Fibroblast of skin of scalp (primary cell): ENCODE measurements at places on chromosomes 2 and 18.

DNA sequence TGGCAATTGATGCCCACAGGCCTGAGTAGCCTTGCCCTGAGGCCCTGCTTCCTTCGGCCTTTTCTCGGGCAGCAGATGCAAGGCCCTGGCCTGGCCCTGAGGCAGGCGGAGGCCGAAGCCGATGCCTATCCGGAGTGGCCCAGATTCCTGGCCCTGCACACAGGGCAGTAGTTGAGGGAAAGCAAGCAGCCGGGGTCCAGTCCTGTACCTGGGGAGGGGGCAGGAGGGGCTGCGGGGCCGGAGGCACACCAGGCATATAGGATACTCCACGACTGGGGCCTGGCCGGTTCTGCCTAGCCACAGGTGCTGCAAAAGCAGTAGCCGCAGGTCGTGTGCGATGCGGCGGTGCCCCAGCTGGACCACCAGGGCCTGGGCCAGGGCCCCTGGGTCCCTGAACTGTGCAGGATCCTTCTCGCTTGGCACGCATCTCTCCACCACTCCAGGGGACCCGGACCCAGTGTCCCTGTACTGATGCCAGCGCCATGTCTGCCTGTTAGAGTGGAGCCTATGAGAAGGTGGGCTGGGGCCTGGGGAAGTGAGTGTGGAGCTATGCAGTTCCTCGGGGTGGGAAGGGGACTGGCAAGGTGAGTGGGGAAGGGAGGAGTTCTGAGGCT, 1.8 kb downstream of the PRR30 start:
- no peak for DNase-seq

DNA sequence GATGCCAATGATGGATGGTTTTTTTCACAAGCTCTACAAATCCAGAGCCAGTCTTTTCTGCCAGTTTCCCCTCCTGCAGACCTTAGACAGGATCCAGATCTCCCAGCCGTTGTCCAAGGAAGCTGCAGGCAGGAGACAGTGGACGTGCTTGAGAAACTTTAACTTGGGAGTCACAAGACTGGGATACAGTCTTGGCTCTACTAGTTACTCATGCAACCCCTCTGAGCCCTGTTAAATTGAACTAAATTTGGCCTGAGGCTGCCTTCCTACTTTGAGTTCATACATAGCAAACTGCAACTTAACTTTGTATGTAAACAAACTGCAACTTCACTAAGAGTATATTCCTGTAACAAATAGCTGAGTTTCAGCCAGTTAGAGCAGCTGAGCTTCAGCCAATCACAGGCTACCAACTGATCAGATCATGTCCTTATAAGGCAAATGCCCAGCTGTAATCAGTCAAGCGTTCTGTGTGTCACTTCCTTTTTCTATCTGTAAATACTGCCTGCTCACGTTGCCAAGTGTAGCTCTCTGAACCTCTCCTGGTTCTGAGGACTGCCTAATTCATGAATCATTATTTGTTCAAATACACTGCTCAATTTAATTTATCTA, 140.9 kb downstream of the CAPN13 start:
- DNase-seq: peak; percentile 90

- DNase-seq: no peak
Measured at GRCh38 chr18:76460482-76460881, 34.6 kb downstream of the ZNF516 start.

DNA sequence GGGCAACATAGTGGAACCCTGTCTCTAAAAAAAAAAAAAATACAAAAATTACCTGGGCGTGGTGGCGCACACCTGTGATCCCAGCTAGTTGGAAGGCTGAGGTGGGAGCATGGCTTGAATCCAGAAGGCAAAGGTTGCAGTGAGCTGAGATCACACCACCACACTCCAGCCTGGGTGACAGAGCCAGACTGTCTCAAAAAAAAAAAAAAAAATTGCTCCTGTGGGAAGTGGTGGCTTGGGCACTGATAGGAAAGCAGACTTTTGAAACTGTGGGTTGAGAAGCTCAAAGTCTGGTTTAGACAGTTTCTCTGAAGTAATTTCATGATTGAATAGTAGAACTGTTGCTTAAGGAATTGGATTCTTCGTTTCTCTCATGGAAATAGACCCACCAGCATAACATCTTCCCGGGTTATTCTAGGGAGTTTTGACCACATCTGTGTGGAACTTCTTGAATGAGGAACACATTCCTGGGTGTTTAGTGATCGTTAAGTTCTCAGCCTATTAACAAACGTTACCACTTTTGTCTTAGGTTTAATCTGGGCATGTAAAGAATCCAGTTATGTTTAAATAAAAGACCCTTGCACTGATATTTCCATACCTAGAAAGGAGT, 33.5 kb downstream of the GRHL1 start:
- peak; percentile 83 for DNase-seq

DNA sequence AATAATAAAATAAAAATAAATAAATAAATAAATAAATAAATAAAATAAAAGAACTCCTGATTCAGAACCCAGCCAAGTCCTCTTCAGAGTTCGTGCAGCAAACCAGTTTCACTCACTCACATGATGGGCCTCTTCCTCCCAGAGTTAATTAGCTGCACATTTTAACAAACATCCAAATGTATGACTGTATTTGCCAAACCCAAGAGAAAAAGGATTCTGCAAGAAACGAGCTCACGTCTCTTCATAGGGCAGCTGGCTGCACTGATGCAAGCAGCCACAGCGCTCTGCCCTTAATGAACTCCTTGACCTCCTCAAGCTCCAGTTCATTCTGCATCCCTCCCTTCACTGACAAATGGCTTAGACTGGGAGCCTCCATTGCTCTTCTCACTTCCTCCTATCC, 55.1 kb downstream of the MREG start:
- DNase-seq: no peak

DNA sequence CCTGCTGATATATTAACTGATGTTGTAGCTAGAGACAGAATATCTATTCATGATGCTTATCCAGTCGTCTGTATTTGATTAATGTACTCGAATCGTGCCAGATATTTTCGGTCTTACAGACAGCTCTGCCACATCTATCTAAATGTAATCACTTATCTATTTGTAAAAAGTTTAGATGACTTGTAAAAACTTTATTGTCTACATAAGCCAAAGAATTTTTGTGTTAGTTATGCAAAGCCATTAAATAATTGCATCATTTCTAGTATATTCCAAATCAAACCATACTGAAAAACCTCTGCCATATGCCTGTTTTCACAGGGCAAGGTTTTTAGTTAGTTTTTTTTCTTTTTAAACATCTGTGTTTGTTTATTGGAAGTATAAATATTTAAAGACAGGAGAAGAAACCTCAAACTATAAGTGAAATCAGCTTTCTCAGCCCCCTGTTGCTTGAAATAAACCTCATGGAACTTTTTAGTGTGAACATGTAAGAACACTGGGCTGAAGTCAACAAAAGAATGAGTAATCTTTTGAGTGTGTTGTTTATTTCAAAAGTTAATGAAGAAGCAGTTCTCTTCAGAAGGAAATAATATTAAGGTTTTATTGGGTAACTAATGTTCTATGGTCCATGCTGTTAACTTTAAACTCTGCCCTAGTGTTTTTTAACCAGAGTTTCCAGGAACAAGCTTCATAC, 657.6 kb upstream of the SYT4 start:
- peak; percentile 70 for DNase-seq

DNA sequence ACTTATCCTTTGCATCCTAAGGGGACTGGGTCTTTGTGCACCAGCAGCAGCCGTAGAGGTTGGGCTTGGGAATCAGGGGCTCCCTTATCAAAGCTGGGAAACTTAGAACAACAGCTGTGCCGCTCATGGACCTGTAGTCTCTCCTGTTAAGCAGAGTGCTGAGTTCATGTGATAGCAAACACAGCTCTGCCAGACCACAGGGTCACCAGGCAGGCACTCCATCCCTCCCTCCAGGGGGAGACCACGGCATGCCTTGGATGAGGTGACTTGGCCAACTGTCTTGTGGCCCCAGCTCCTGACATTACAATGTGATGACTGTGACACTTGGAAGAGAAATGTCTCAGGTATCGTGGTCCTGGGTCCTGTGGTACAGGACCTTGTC, 60.0 kb downstream of the DGKD start:
- peak; percentile 22 for DNase-seq

DNA sequence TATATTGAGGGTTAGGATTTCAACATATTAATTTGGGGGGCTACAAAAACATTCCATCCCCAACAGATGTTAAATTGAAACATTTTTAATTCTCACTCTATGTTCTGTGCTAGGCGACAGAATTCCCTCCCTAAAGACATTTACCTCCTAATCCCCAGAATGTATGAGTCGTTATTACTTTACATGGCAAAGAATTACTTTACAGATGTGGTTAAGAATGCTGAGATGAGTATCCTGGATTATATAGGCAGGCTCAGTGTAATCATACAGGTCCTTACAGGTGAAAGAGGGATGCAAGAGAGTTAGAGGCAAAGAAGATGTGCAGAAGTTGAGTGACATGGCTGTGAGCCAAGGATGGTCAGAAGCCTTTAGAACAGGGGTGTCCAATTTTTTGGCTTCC, 974.1 kb upstream of the ACVR2A start:
- no peak for DNase-seq

DNA sequence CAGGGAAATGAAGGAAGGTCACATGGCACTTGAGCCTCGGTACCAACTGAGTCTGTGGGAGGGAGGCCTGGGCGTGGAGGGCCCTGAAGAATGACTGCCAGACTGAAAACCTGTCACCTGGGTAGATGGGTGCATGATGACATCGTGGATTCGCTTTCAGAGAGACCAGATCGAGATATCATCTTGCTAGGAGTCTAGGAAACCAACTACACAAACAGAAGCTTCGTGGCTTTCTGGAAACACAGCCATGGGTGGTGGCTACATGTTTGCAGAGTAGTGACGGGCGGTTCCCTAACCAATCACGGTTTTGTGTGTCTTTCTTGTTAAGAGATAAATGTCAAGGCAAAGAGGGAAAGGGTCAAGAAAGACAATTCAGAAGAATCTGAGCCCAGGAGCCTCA, 155.0 kb downstream of the EIPR1 start:
- DNase-seq: no peak

DNA sequence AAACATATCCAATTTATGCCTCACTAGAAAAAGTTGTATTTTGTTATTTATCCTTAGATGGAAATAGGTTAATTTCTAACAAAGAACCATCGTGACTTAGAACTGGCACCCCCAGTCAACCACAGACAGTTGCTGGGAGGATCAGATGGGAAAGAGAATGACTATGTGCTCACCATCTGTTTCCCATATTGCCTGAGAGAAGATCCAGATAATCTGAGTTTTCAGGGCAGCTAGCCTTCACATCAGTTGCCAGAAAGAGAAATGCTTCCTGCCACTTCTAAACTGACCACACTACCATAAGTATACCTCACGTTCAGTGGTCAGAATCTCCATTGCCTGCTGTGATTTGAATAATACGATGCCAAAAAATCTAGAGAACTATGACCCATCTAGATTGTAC, 28.4 kb upstream of the NEB start:
- no peak for DNase-seq

DNA sequence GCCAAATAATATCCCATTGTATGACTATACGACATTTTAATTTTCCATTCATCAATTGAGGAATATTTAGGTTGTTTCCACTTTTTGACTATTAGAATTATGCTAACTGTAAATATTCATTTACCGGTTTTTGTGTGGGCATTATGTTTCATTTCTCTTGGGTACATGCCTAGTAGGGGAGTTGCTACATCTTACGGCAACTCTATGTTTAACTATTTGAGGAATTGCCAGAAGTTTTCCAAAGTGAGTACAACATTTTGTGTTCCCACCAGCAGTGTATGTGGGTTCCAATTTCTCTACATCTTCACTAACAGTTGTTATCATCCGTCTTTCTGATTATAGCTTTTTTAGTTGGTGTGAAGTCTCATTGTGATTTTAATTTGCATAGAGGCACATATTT, 1.6 kb upstream of the KDSR start:
- DNase-seq: peak; percentile 6

GRCh38 chr2:179410552-179411356, 146.1 kb upstream of the SESTD1 start:
- DNase-seq: peak; percentile 65

DNA sequence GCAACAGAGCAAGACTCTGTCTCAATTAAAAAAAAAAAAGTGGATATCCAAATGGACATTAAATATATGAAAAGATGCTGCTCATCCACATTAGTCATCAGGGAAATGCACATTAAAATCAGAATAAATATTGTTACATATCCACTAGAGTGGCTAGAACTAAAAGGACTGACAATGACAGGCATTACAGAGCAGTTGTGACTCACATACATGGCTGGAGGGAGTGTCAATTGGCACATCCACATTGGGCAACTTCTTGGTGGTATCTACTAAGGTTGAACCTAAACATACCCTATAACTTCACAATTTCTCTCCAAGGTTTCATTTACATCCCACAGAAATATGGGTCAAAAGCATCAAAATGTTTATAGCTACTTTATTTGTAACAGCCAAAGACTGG, 14.0 kb upstream of the DNER start:
- no peak for DNase-seq

DNA sequence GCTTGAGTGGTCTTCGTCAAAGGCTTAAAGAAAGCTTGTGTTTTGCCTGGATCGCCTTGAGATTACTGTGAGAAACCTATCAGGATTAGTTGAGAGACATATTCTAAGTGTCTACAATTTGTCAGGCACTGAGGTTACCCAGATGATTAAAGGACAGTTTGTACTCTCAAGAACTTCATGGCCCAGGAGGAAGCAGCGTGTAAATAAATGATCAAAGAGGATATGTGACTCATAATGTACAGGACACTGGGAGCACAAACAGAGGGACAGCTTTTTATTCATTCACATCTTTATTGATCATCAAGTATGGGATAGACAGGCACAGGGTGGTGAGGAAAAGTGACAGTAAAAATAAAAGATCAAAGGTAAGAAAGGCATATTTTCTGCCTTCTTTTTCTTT, 152.6 kb upstream of the FSHR start:
- no peak for DNase-seq

GRCh38 chr2:131027566-131028528, 65.4 kb downstream of the FAM168B start:
- DNase-seq: no peak

DNA sequence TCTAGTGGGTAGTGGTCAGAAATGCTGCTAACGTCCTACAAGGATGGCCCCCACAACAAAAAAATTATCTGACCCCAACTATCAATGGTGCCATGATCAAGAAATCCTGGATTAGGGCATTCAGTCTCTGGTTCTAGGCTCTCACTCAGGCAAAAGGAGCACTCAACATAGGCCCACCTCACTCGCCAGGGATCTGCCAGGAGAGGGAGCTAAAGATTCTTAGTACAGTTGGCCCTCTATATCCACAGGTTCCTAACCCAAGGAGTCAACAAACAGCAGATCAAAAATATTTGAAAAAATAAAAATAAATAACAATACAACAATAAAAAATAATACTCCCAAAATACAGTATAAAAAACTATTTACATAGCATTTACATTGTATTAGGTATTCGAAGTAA, 10.0 kb downstream of the SLC4A5 start:
- DNase-seq: peak; percentile 29

DNA sequence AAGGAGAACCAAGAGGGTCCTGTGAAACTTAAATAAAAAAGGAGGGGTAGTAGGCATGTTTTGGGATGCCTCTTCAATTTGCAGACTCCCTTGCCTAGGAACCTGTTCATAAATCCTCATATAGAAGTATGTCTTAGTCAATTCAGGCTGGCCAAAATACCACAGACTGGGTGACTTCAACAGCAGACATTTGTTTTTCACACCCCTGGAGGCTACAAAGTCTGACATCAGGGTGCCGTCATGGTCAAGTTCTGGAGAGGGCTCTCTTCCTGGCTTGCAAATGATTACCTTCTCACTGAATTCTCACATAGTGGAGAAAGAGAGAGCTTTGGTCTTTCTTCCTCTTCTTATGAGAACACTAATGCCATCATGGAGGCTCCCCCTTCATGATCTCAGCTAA, 4.1 kb upstream of the TCF4 start:
- DNase-seq: no peak
